ENCODE measurements at places on chromosomes 7 and 10. TPM values are rescaled to one million over a fixed set of nuclear protein-coding genes. Genes with fewer than 3 reads are reported as not detected.

CFTR gene
- total RNA-seq = not detected

PAX4 gene
- total RNA-seq = not detected

AOC1 gene
- 0.09 TPM for total RNA-seq

EBLN1 gene
- not detected for total RNA-seq

ANAPC16 gene
- total RNA-seq = 246 TPM

VENTX gene
- total RNA-seq = 0.92 TPM

PTN gene
- total RNA-seq = 12.3 TPM

LRRC17 gene
- 5.6 TPM for total RNA-seq

TRA2A gene
- total RNA-seq = 26.9 TPM

CHRM2 gene
- total RNA-seq = 84.7 TPM

MRPL32 gene
- 56.2 TPM for total RNA-seq

Data from heart right ventricle (tissue), 16 donors.